NCI-H2107 (cell line): ENCODE measurements at places on chromosomes 11 and 22.
A peak's percentile ranks its signal among the peaks of the same experiment; 100 is the strongest.

GRCh38 chr11:75678620-75679259 lies 9.9 kb upstream of the MAP6 start:
- DNase-seq = no peak

DNA sequence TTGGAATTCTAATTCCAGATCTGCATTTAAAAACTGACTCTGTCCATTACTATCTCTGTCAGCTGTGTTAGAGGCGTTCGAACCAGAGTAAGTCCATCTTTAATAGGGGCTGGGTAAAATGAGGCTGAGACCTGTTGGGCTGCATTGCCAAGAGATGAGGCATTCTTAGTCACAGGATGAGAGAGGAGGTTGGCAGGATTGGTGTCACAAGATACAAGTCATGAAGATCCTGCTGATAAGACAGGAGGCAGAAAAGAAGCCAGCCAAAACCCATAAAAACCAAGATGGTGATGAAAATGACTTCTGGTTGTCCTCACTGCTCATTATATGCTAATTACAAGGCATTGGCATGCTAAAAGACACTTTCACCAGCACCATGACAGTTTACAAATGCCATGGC lies 356.3 kb upstream of the ISX start:
- no peak for DNase-seq

DNA sequence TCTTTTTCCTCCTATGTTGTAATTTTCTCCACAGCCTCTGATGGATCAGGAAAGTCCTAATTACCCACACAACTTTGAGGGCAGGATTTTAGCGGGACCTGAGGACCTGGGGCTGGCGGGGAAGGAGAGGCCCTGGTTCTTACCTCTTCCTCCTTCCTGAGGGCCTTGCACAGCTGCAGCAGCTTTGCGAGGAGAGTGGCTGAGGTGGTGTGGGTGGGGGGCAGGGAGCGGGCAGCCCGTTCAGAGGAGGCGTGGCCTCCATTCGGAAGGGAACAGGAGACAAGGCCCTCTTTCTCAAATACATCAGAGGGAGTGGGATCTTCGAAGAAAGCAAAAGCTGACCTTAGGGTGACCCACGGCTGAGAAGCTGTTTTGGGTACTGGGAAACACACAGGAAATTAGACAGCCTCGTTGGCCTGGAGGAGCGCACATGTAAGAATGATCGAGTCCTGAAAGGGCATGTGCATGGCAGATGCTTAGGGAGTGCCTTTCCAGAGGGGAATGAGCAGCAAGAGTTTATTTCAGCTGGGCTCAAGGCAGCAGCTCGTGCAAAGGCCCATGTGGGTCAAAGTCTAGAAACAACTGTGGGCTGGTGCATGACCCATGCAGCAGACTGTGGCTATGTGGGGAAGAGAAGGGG lies 76.6 kb upstream of the NARS2 start:
- no peak for DNase-seq

DNA sequence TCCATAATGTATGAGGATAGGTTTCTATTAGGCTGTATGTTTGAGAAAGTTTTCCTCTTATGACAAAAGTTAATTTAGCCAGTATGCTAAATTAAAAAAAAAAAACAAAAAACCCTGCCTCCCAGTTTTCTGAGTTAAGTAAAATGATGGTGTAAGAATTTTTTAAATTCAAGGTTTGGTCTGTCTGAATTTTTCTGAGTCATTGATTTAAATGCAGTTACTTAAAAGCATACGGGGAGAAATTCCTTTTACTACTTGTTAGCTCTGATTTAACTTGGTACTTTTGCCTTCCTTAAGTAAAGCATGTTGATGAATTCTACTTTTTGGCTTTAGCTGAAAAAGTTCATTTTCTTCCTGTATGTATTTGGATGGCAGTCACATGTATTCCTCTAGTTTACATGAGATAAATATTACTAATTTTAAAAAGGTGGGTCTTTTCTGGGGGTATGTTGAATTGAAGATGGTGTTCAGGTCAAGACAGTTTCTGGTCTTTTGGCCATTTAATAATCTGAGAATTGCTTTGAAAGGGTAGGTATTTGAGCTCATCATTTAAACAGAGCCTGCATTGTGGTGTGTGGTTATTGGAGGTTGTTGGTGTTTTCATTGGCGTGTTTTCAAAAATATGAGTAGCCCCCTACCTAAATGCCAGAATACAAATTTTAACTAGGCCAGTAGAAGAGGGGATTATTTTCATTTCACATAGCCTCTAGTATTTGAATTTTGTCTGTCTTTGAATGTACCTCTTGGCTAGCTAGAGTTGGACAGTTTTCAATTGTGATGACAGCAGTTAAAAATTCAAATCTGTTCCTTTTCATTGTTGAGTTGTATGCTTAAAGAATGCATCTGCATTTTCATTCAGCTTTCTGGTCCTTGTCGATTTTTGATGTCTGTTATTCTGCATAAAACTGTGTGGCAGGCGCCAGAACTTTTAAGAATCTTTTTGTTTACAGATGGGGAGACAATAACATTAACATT lies 64.7 kb downstream of the MTMR3 start:
- no peak for DNase-seq

- no peak for DNase-seq
Observed at GRCh38 chr11:58659910-58660570, 37.6 kb downstream of the CNTF start.

GRCh38 chr11:111980062-111980461 lies 42.9 kb downstream of the DIXDC1 start:
- no peak for DNase-seq

DNA sequence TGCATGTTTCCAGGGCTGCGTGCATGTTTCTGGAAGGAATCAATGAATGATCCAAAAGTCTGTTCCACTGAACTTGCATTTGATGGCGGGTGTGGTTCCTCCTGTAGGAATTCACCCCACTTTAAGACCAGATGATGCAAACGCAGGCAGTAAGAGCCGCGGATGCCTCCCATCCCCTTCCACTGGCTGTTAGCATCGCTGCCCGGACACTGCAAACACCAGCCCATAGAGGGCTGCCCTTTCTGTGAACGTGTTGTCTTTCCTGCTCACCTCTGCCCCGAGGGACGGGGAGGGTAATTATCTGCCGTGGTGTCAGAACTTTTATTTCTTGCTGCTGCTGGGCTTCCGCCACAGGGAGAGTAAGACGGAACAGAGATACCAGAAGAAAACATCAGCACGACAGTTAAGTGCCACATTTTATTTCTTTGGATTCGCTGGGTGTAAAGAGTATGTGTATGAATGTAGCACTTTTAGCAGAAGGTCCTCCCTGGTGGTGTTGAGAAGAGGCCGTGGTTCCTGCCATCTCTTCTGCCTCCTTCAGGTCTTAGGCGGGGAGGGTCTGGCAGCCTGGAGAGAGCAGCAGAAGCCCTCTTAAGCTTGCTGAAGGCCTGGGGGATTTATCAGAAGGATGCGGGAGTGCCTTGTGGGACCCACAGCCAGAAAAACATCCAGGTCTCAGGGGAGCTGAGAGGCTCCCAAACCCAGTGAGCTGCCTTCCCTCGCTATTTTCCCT lies 53.2 kb upstream of the NECTIN1 start:
- no peak for DNase-seq

DNA sequence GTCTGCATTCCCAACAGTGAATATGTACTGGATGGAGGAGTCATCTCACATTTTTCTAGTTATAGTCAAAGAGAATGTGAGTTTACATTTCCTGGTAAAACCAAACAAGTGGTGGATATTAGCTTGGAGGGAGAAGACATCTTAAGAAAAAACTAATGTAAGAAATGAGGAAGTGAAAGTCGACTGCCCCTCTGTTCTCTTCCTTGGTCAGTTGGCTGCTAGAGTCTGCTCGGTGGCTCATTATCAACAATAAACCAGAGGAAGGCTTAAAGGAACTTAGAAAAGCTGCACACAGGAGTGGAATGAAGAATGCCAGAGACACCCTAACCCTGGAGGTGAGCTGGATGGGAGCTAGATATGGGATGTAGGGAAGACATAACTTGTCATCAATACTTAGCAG lies 5.8 kb downstream of the SLC22A9 start:
- DNase-seq = no peak

DNA sequence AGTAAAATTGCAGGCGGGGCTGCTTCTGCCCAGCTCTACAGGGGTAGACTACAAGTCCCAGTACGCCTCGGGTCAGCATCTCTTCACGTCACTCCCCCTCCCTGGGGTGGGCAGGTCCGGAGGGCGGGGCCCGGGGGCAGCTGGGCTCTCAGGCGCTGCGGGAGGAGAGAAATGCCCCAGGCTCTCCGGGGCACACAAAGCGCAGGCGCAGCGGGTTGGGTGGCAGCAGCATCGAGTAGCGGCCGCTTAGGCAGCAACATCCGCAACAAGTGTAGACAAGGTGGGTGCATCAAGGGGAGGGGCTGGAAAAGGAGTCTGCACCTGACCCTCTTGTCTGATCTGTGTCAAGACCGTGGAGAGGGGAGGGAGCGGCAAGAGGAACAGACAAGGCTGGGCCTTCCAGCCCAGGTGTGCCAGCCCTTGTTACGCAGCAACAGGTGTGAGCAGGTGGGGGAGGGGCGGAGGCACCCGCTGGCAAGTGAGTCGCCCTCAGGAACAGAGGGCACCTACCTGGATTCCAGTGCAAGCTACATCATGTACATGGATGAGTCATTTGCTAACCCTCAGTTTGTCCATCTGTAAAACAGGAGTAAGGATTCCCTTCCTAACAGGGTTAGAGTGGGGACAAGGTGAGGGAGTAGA lies 1.2 kb downstream of the PLEKHB1 start:
- peak; percentile 89 for DNase-seq

GRCh38 chr22:33666279-33666960 lies 253.9 kb downstream of the LARGE1 start:
- DNase-seq = no peak

DNA sequence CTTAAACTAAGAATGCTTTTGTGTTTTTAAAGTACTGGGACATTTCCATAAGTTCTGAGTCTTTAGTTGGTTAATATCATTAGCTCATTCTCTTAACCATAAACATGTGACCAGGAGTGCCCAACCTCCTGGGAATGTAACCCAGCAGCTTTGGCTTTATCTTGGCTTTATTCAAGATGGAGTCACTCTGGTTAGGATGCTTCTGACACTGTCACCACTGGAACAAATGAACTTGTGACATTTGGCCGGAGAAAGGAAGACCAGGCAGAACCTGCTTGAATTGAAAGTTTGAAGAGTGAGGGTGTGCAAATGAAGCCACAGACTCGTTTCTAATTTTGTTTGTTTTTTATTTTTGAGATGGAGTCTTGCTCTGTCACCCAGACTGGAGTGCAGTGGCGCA lies 54.6 kb downstream of the OSBP2 start:
- no peak for DNase-seq

GRCh38 chr22:38230108-38230825 lies 28.5 kb downstream of the MAFF start:
- DNase-seq = no peak

GRCh38 chr22:35686298-35686697 lies 31.4 kb upstream of the APOL5 start:
- no peak for DNase-seq

- no peak for DNase-seq
Observed at GRCh38 chr11:14065141-14065540, 102.6 kb downstream of the SPON1 start.

DNA sequence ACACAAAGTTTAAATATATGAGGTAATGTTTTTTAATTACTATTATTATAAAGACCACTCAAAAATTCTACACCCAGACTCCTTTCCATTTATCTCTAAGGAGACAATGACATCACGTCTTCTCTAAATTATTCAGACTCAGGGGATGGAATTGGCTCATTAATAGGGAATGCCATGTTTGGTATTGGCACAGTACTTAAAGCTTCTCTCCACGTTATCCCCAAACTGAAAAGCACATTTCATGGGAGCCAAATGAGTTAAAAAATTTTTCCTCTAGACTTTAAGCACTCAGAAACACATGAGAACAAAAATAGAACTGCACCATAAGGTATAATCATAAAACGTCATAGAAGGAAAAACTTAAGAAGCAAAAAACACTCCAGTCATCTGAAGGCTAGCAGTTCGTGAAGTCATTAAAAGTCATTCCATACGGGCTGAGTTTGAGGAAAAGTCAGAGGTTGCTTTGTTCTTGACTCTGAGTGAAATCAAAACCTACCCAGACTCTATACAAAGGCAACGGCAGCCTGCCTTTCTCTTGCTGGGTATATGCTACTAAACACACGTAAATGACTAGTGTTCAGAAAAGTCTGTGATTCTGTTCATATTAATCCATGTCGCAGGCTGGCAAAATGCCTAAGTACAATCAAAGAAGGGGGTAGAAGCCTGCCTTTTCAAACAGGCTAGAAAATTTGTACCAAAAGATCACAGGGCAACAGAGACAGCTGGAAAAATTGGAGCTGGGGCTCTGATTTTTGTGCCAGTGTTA lies 8.7 kb upstream of the MPPED2 start:
- no peak for DNase-seq

GRCh38 chr11:3834664-3835461 lies 5.9 kb downstream of the RHOG start:
- no peak for DNase-seq

DNA sequence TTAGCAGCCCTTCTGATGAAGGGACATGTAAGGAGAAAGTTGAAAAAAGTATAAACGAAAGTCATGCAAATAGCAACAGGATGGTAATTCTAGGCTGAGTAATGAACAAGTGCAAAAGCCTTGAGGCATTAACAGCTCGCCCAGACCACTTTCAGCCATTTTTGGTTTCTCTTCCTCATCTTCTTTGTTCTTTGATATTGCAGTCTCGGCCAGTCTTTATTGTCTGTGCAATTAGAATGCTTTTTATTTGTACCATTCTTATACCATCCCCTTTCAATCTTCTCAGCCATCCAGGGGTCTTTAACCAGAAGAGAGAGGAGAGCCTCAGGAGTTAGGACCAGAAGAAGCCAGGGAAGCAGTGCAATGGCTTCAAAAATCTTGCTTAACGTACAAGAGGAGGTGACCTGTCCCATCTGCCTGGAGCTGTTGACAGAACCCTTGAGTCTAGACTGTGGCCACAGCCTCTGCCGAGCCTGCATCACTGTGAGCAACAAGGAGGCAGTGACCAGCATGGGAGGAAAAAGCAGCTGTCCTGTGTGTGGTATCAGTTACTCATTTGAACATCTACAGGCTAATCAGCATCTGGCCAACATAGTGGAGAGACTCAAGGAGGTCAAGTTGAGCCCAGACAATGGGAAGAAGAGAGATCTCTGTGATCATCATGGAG lies 7.3 kb downstream of the TRIM34 start:
- no peak for DNase-seq

DNA sequence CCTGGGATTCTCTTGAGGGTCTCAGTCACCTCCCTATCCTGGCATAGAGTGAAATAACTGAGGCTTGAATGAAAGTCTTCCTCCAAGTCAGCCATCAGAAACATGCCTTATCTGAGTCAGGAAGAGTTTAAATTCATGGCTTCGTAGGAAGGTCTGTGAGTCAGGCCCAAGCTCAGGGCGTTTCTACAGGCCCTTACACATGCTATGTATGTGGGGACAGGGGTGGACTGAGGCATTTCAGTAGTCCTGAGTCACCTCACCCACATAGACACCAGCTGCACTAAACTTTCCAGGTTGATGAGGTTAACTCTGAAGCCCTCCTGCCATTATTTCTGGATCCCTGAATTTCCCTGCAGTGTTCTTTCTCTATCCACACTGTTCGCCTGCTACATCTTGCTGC lies 134.6 kb upstream of the RCN1 start:
- DNase-seq = no peak
